ENCODE measurements at places on chromosomes 6 and 20.

DNA sequence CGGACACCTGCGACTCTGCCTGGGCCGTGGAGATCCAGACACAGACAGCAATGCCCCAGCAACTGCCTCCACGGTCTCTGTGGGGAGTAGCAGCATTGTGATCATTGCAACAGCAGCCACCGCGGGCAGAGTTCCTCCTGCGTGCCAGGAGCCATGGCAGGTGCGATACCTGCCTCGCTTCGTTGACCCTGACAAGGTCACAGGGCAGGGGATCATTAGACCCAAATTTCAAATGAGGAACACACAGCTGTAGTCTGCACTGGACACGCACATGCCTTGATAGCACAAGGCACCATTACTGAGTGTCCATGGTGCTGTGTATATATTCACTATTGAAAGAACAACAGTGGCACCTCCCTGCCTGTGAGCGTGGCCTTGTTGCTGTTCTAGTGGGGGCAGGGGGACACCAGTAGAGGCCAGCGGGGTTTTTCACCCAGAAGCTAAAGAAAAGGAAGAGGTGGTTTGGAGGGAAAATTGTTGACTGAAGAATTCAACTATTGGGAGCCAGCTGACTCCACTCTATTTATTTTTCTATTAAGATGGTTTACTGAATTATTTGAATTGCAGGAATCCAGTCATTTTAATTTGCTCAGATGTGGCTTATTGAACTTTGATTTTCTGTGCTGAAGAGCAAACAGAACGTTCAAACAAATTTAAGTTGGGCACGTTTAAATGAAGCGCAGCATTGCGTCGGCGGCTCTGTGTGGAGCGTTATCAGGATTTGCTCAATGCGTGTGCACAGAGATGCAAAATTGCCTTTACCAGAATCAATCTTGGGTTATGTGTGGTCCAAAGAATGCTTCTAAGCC, 60.2 kb upstream of the RPS6KA2 start:
- DNase-seq, result no peak

DNA sequence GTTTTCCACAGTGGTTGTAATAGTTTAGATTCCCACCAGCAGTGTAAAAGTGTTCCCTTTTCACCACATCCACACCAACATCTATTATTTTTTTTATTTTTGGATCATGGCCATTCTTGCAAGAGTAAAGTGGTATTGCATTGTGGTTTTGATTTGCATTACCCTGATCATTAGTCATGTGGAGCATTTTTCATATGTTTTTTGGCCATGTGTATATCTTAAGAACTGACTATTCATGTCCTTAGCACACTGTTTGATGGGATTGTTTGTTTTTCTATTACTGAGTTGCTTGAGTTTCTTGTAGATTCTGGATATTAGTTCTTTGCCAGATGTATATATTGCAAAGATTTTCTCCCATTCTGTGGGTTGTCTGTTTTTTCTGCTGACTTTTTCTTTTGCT, 820.1 kb downstream of the TENT5A start:
- DNase-seq, result no peak

DNA sequence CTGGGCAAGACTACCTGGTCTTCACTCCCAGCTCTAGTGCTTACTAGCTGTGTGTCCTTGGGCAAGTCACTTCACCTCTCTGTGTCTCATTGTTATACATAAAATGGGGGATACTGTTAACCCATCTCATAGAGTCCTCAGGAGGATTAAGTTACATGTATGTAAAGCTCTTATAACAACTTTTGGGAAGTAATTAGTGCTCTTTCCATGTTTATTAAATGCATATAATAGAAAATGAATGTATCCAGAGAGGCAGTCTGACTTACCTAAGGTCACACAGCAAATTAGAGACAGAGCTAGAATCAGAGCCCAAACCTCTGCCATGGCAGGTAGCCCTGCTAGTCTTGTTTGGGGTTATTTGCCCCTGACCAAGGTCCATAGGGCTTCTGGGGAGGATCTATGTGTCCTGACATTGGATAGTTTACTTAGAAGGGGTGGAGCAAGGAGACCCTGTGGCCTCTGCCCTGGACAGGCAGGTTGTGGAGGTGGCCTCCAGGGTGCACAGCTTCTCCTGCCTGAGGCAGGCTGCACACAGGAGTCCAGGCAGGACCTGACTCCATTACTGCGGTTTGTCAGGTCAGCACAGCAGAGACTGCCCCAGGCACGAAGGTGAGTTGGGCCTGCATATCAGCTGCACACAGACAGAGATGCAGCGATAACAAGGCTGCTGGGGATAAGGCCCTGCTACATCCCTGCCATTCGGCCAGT, 8.4 kb upstream of the MAPK13 start:
- DNase-seq, result no peak

- DNase-seq, result no peak
These were observed 3.5 kb downstream of the NUP153 start for GRCh38 chr6:17703256-17703694.

DNA sequence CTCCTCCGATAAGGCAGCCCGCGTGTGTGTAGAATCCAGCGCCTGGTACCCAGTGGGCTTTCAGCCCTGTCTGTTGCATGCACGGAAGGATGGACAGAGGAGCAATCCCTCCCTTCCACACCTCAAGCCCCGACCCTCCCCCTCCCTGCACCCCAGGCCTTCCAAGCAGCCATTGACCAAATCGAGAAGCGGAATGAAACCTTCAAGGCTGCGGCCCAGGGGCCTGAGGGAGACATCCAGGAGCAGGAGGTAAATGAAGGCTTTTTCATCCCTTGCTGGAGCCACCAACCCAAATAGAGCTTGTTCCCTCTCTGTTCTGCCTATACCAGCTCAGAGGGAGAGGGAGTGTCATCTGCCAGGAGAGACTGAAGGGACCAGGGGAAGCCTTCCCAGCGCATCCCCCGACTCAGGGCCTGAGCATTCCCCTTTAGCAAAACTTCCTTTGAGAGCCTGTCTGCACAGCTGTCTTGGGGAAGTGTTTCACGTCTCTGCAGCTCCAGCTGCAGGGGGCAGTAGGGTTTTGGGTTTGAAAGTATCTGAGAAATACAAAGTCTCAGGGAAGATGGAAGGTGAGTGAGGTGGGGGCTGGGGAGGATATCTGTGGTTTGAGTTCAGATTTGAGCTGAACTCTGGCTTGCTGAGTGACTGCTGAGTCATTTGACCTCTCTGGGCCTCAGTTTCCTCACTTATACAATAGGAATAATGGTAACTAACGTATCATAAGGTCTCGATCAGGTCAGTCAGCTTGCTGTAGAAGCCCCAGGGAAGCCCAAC, 16.1 kb downstream of the FGD2 start:
- DNase-seq, result no peak

GRCh38 chr6:30769853-30770524, 25.6 kb upstream of the IER3 start:
- no peak for DNase-seq

DNA sequence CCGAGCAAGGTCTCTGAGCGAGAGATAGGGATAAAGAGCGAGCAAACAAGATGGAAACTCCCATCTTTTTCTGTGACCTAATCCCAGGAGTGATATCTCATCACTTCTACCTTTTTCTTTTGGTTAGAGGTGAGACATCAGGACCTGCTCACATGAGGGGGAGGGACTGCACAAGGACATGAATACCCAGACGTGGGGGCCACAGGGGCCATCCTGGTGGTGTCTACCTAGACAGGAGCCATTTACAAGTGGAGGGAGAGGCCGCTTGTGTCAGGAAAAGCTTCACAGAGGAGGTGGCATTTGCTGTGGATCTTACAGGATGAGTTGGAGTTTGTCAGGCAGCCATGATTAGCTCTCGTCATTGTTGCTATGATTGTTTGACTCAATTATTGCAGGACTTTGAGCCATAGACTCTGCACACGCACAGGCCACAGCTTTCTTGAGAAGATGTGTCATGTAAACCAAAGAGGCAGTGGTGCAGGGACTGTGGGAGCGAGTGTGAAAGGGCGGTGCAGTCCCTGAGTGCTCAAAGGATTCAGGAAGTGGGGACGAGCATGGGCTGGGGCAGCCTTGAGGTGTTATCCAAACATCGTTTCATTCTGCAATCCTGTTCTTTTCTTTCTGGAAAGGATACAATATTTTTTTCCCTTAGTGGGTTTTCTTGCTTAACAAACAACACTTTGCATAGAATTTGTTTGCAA, 7.7 kb downstream of the NPEPL1 start:
- DNase-seq, result no peak

- DNase-seq, result no peak
These were observed 93.9 kb downstream of the CLIC5 start for GRCh38 chr6:45921691-45922281.

- DNase-seq, result no peak
These were observed 51.0 kb upstream of the IL20RA start for GRCh38 chr6:137095651-137096238.

DNA sequence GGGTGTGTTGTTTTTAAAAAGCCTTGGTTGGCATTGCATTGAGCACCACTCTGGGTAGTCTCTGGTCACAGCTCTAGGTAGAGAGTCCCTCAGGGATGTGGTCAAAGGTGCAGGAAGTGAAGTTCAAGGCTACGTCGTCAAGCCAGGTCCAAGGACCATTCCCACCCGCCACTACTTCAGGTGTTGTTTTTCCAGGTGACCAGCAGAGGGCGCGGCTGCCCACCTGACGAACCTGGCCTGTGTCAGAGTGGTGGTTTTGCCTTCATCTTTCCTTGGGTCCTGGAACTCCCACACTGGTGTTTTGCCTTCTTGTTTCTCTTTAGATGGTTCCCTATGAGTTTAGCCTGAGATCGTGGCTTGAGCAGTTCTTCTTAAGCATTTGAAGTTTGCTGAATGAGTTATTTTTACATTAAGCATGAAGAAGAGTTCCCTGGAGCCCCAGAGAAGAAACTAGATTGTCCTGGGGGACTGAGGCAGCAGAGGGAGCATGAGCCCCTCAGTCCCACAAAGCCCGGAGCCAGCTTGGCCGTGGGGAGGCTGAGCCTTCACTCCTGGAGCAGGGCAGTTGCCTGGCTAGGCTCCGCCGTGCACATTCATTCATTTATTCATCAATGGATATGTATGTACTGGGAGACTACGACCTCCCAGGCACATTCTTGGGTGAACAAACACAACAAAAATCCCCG, 5.6 kb upstream of the PHACTR3 start:
- DNase-seq, result no peak

- DNase-seq, result no peak
These were observed 313.6 kb downstream of the CDC5L start for GRCh38 chr6:44701038-44701636.

- DNase-seq, result no peak
These were observed 664 bp upstream of the ACTR5 start for GRCh38 chr20:38747495-38748096.

GRCh38 chr6:42281570-42281969, 63.9 kb upstream of the MRPS10 start:
- no peak for DNase-seq

DNA sequence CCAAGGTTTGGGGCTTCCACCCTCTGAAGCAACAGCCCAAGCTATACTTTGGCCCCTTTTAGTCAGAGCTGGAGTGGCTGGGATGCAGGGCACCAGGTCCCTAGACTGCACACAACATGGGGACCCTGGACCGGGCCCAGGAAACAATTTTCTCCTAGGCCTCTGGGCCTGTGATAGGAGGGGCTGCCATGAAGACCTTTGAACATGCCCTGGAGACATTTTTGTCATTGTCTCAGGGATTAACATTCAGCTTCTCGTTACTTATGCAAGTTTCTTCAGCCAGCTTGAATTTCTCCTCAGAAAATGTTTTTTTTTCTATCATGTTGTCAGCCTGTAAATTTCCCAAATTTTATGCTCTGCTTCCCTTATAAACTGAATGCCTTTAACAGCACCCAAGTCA, 82.3 kb downstream of the LRRC1 start:
- DNase-seq, result no peak

- no peak for DNase-seq
These were observed 384.4 kb upstream of the IRAK1BP1 start for GRCh38 chr6:78482801-78483552.

DNA sequence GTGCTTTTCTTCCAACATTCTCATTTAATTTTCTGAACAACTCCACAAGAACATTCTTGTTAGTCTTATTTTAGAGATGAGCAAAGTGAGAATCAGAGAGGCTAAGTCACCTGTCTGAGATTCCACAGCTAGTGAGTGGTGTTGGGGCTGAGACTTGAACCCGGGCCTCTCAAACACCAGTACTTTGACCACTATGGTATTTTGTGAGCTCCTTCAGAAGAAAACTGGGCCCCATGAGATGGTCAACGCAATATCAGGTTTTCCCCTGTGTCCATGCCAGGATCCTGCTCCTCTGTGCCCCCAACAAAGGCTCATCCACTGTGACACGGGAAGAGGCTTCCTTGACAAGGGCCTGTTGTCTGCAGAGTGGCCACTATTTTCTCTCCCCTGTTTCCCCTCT, 51.9 kb downstream of the MAFB start:
- no peak for DNase-seq

DNA sequence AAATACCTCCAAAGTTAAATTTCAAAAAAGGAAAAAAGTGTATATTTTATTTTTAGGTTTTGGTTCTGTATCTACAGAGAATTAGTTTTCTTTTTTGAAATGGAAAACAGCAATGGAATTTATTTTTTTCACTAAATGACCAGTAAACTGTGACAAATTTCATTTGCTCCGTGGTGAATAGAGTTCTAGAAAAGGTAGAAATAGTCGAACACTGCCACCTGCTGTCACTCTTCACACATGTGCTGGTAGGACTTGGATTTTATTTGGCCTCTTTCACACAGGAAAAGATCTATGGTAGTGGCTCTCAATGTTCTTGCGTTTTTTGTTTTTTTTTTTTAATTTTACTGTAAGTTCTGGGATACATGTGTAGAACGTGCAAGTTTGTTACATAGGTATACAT, 312.5 kb downstream of the EYA4 start:
- DNase-seq, result no peak

GRCh38 chr6:95294043-95294442, 283.3 kb upstream of the MANEA start:
- no peak for DNase-seq

DNA sequence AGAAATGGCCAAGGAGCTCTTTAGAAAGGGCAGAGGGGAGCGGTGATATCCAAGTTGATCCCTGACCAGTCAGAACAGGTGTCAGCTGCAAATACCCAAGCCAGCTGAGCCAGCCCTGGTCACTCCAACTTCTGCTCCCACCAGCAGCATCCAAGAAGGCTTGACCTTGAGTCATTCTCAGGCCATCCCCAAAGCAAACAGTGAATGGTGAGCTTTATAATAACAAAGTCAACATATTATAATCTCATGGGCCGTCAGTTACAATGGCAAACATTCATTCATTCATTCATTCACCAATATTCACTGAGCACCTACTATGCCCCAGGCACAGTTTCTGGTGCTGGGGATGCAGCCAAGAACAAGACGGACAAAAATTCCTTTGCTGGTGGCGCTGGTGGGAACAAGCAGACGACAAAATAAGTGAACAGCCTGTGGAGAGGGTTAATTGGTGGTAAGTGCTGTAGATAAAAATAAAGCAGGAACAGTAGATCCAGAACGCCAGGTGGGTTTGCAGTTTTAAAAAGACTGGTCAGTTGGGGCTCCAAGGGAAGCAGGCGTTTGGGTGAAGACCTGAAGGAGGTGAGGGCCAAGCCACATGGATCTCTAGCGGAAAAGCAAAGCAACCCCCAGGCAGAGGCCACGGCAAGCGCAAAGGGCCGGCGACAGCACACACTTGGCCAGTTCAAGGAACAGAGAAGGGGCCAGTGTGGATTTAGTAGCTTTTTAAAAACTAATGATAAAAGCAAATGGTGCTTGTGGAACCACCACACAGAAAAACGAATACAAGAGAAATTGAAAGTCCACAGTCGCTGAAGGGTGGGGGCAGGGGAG, 131.8 kb upstream of the PTPN1 start:
- no peak for DNase-seq

GRCh38 chr6:2839195-2839981, 2.3 kb downstream of the SERPINB1 start:
- DNase-seq, result no peak

- no peak for DNase-seq
These were observed 75.6 kb downstream of the PRL start for GRCh38 chr6:22221211-22221610.

- no peak for DNase-seq
These were observed 1.1 kb downstream of the TMEM151B start for GRCh38 chr6:44271406-44271723.
